ENCODE measurements at places on chromosomes 4 and X.

DNA sequence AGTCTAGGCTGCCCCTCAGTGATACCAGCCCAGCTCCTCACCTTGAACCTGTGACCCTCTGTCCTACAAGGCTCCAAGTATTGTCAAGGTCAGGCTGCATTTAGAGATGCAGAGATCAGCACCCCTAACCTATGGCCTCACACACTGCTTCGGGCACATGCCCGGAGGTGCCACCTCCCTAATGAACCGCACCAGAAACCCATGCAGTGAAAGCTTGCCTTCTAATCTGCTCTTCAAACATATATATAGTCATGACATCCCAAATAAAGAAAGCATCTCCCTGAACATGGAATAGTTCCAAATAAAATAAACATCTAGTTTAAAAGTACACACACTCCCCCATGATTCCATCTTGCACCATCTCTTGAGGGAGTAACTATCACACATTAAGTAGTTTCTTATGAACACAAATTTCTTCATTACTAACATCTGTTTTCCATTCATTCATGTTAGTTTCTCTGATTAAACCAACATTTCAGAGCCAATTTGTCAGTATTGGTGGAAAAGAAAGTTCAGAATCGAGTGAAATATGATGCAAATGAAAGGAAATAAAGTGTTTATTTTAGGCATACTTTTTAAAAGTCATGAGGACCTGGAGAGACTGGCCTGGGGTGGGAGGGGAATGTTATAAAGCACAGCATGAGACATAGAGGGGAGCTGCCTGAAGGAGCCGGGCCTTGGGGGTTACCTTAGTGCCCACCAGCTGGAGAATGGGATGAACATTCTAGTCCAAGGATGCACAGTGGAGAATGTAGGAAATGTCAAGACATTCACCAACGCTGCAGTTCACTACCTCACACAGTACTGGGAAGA is 19.2 kb downstream of the CC2D2A start:
- no peak for DNase-seq

DNA sequence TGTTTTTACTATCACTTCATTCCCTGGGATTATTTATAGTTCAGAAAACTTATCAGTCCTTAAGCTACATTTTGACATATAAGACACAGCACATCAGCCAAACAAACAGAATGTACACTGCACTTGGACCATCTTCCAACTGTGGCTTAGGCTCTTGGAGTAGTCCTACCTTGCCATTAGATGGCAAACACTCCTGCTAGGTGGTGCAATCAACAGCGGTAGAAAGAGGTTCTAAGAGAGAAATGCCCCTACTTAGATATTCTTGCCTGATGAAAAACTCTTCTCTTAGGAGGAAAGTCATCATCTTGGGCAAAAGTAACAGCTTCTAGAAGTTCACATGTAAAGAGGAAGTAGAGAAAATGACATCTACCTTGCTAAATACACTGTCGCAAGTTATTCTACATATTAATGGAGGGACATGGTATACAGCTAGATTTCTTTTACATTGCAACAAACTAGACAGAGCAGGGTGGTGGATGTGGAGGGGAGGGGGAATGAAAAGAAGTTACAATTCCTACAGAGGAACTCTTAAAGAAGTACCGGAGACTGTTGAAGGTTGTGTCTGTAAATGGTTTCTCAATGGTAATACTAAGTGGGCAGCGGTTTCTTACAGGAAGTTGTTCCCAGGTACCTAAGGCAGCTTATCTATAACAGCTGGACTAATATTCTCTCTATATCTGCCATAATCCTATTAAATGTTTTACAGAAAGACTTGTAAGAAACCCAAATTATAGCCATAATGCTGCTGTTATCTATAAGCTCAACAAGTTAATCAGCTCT is 8.1 kb upstream of the STPG2 start:
- no peak for DNase-seq

DNA sequence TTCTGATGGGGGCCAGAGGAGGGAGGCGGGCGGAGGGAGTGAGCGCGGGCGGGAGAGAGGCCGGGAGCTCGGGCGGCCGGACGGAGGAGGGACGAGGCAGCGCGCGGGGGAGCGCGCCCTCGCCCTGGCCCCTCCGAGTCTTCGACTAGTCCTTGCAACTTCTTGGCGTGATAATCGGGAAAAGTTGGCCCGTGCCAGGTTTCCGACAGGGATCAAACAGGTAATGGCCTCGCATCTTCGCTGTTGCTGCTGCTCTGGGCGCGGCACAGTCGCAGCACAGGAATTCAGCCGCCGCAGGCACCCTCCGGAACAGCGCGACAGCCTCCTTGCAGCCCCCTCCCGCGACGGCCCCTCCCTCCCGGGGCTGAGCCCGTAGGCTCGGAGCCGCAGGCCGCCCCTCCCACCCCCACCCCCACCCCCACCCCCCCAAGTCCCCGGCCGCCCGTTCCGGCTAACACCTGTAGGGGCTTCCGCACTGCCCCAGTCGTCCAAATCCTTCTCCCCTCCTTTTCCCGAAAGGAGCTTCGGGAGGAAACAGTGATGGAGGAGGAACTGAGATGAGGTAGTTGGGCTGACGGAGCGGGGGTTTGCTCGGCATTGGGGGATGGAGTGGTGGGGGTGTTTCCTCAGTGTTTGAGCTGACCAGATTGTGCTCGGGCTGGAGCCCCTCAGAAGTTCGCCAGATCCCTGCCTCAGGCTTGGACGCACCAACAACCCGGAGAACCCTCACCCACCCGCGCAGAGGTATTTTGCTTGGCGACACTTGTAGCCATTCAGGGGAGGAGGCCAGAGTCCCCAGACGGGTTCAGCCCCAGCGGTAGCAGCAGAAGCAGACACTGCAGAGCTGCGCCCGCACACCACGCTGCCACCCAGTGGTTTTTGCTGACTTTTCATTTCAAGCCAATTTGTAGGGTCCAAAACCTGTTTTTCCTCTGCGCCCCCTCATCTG is at the start of gene FGF13:
TSS of gene FGF13 (minus strand) at position 319 of the 949 bp plus-strand sequence. CDS start 714 bp downstream, outside the sequence.
- peak; percentile 37 for DNase-seq

- DNase-seq, result no peak
These were observed 321.3 kb upstream of the CPXCR1 start for GRCh38 chrX:88425739-88426138.

- no peak for DNase-seq
These were observed 4.3 kb downstream of the ZFX start for GRCh38 chrX:24153796-24154189.

DNA sequence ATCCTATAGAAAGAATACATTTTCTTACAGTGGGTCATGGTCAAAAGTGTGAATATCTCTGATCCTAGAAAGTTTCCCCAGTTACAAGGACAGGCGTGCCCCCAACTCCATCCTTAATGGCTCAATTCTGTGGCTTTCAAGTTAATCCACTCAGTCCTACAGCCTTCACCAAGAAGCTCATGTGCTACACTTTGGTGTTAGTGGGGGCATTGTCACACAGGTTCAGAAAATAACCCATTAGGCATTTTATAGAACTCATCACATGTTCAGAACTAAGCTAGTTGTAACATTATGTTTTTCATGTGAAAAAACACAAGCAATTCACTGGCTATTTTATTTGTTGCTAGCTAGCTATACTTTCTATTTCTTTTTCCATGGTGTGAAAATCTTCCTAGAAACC is 20.4 kb downstream of the NFKB1 start:
- DNase-seq, result no peak

GRCh38 chr4:121688701-121689100 is 8.1 kb downstream of the ANXA5 start:
- no peak for DNase-seq

DNA sequence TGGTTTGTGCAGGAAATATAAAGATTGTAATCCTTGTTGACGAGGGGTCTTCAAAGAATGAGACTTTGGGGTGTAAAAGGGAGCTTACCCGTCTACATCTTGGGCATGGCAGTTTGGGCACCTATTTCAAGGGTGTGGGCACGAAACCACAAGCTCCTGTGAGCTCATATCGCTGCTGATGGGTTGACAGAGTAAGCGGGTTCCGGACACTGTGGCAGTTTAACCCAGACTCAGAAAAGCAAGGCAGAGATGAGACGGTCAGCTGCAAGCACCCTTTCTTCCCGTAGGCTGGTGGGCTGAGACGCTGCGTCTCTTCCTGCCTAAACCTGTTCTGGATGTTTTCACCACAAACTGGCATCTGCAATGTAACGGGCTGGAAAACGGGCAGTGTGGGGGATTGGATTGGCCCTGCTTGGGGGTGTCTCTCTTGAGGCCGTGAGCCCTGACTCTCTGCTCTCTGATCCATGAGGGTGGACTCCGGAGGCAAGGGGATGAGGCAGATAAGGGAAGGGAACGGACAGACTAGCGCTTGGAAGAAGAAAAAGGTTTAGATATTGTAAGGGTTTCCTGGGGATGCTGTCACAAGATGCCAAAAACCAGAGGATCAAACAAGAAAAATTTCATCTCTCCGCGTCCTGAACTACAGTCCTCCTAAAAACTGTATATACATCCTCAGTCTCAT is 237.5 kb downstream of the SHOX start:
- no peak for DNase-seq

DNA sequence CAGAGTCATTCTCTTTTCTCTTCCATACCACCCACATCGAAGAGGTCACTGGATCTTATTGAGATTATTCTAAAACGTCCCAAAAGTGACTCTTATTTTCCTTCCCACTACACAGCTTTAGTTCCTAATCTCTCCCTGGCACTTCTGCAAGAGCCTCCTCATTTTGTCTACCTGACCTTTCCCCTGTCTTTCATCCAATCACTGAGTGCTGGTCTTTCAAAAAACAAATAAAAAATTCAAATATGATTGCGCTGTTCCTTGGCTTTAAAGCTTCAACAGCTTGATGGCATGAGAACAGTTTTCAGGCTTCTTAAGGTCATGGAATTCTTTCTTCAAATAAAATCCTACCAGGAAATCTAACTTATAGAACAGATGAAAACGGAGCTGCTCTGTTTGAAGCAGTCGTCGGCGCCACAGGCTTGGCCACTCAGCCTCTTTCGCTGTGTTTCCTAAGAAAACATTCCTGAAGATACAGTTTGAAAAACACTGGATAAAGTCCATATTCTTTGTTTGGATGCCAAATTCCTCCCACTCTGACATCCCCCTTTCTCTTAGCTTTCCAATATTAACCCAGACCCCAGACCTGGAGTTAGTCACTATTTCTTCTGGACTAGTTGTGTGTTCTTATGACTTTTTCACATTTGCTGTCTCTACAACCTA is 12.5 kb downstream of the SYTL5 start:
- no peak for DNase-seq

DNA sequence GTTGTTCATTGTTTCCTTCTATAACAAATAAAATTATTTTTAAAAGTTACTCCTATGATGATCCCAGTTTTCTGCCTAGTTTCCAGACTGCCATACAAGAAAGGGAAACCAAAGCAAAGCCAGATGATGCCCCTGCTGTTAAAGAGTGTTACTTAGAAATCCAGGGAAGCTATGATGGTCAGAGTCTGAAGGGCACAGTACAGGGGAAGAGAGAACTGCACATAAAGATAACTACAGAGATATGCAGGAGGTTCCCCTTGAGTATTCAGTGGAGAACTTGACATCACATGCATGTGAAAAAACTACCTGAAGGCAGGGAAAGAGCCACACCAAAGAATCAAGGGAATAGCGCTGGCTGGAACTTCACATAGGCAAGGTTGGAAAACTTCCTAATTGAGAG is 494.2 kb upstream of the FSTL5 start:
- DNase-seq, result no peak

DNA sequence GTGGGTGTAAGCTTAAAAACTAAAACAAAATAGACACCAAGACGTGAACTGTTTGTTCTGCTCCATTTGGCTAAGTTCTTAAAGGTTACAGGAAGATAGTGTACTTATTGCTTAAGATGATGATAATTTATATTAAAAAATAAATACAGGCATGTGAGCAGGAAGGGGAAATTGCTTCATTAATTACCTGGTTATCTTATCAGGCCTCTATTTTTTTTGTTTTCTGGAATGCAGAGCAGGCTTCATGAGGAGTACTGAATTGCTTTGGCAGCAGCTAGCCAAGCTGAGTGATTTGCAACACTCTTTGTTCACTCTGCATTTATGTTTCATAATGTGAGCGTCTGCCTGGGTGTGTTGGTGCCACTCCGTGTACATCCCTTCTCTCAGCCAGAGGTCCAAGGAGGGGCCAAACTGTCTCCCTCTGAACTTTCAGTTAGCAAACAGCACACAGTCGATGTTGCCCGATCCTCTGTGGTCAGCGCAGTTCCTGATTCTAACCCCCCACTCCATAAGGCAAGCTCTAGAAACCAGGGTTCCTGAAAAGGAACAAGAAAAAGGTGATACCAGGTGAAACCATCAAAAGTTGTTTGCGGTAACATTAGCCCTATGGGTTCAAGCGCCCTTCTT is 348.2 kb downstream of the SPRY1 start:
- DNase-seq, result no peak

DNA sequence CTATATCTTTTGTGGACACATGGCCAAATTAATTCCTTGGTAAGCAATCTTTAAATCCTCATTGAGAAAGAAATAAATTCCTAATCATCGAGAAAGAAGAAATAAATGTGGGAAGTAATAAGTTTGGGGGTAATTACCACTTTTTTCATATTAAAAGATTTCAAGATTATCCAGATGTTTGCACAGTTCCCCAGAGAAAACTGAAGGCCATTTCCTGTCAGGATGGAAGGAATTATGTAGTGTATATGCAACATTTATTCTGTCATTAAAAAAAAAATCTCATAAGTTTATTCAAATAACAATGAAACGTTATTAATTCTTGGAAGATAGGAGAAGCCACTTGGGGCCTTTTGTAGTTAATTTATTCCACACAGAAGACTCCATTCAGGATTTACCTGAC is 385.6 kb upstream of the NR3C2 start:
- DNase-seq, result no peak

GRCh38 chr4:53866055-53866454 is 198.3 kb downstream of the CHIC2 start:
- no peak for DNase-seq

- no peak for DNase-seq
These were observed 217.6 kb downstream of the ZNF674 start for GRCh38 chrX:46327566-46328115.

DNA sequence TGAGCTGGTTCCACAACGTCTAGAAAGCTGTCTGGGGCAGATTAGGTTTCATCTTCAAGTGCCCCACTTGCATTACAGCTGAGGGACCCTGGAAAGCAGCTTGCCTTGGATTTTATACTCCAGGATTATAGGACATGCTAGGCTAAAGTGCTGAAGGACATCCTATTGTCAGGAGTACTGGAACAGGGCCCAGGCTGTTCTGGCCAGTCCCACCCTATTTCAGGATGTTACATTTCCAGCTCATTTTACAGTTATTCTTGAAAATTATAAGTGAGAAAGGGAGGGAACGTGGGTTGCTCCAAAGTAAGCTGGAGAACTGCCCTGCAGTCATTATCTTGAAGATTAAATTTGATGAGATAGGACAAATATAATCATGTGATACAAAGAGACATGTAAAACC is 71.0 kb upstream of the UGT8 start:
- DNase-seq, result no peak

GRCh38 chrX:143306991-143307937 is 210.0 kb downstream of the SPANXN3 start:
- DNase-seq, result no peak

- no peak for DNase-seq
These were observed 22.1 kb upstream of the ADH7 start for GRCh38 chr4:99457270-99457669.

GRCh38 chrX:34528081-34528480 is 129.0 kb downstream of the TMEM47 start:
- no peak for DNase-seq

GRCh38 chr4:140358281-140358680 is 15.2 kb upstream of the SCOC start:
- no peak for DNase-seq

Data from activated CD4-positive, alpha-beta T cell treated with anti-CD3 and anti-CD28 coated beads for 36 hours (primary cell).